ENCODE measurements at places on chromosomes 6 and 20.

- DNase-seq, result no peak
These were observed 77.8 kb downstream of the COL9A1 start for GRCh38 chr6:70225055-70225454.

GRCh38 chr6:108987156-108987555 lies 107.5 kb downstream of the SESN1 start:
- DNase-seq, result no peak

- DNase-seq, result no peak
These were observed 62.0 kb downstream of the FAM50B start for GRCh38 chr6:3911130-3911529.

GRCh38 chr6:167047554-167047953 lies 48.4 kb downstream of the CEP43 start:
- peak; percentile 61 for DNase-seq

DNA sequence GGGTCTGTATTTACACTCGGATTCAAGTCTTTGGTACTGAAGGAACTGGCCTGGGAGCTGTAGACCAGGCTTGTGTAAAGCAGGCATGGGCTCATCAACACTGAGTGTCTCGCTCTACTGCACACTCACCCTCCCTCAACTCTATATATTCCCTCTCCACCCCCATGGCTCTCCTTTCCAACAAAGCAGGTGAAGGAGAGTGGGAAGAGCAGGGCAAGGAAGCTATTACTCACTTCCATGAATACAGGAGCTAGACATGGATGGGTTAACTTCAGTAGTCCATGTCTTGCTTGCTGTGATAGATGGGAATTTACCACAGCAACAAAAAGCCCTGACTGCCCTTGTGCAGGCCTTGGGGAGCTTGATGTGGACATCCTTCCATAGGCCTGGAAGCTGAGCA lies 20.7 kb upstream of the SLC2A12 start:
- DNase-seq, result no peak

GRCh38 chr20:4896119-4896702 lies 105.1 kb downstream of the SLC23A2 start:
- DNase-seq, result no peak

GRCh38 chr6:159461266-159461665 lies 231.8 kb downstream of the SOD2 start:
- DNase-seq, result no peak

DNA sequence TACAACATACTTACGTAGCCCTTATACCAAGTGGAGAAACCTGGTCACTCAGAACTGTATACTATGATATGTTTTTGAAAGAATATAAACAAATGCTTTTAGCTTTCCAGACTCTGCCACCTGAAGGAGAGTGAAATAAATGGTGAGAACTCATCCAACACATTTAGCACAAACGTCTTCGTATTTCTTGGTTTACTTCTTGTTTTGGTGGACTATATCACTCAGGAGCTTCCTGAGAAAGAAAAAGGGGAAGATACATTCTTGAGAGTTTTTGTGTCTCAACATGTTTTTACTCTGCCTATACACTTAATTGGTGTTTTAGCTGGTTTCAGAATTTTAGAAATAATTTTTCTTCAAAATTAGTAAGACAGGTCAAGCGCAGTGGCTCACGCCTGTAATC lies 19.4 kb upstream of the CTAGE9 start:
- no peak for DNase-seq

GRCh38 chr20:48773837-48774418 lies 53.9 kb downstream of the PREX1 start:
- no peak for DNase-seq

- no peak for DNase-seq
These were observed 252.4 kb downstream of the FNDC1 start for GRCh38 chr6:159421586-159421985.

- no peak for DNase-seq
These were observed 577.9 kb upstream of the FLRT3 start for GRCh38 chr20:14915356-14915755.

- DNase-seq, result no peak
These were observed 102.7 kb downstream of the SLC23A2 start for GRCh38 chr20:4898282-4899244.

DNA sequence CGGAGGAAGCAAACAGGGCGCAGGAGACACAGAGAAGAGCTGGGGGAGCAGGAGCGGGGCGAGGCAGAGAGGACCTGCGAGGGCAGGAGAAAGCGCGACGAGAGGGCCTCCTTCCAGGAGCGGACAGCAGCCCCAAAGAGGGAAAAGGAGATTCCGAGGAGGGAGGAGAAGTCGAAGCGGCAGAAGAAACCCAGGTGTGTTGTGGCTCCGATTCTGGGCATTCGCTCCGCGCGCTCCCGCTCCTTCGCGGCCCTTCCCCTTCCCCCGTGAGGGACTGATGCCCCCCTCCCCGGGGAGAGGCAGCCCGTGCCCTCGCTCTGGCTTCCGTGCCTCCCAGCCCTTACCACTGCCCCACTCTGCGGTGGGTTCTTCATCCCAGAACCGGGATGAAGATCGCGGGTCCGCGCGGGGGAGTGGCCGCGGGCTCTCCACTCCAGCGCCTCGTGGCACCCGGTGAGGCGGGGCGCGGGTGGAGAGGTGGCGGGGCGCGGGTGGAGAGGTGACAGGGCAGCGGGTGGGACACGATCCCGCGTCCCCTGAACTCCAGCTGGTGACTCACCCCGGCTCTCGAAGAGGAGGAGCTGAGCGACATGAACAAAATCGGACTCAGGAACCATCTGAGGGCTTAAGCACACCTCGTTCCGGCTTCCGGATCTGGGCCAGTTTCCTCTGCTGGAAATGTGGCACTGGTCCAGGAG lies 22.4 kb downstream of the TMC2 start:
- DNase-seq, result no peak

- no peak for DNase-seq
These were observed 15.4 kb upstream of the FOXQ1 start for GRCh38 chr6:1296542-1296941.

DNA sequence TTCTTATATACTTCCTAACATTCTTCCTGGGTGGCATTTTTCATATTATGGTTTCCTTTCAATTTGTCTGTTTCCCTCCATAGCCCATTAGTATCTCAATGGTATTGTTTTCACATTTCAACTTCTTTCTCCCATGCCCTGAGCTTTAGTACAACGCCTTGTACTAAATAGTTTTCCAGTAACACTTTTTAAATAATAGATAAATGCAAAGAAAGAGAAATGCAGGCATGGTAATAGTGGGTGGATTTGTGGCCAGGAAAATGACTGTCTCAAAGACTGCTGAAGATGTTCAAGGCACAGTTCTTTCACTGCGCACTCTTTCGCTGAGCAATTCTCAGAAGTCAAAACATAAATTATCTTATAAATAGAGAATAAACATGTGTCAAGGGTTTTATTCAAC lies 145.1 kb downstream of the LCA5 start:
- DNase-seq, result no peak

GRCh38 chr6:10453596-10453995 lies 38.7 kb upstream of the TFAP2A start:
- DNase-seq, result no peak

GRCh38 chr6:169362501-169363121 lies 109.0 kb upstream of the THBS2 start:
- DNase-seq, result no peak

DNA sequence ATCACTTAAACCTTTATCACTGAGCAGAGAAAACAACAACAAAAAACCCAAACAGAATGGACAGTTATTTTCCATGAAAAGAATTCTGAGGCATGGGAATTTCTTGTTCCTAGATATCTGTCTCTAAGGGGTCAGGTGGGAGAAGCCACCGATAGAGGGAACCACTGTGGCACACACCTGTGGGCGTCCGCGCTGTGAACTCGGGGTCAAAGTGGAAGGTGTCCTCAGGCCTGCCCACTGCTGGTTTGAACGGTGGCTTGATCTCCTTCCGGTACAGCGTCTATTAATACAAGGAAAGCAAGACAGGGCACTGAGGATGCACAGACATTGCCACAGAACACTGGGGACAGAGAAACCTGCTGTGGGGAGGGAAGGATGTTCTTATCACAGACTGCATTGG lies 76.5 kb upstream of the MPC1 start:
- DNase-seq, result no peak

- no peak for DNase-seq
These were observed 117.6 kb downstream of the EPB41L2 start for GRCh38 chr6:130945401-130945919.

DNA sequence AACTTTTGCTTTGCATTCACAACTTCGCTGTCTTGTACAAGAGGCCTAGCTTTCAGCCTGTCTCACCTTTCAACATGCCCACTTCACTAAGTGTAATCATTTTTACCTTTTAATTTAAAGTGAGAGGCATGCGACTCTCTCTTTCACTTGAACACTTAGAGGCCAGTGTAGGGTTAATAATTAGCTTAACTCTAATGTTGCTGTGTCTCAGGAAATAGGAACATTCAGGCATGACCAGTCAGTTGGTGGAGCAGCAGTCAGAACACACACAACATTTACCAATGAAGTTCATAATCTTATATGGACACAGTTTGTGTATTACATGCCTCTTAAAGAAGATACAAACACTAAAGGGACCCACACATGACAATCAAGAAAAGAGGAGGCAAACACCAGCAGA lies 47.6 kb downstream of the HTR1B start:
- DNase-seq, result no peak

GRCh38 chr6:65816991-65817390 lies 110.0 kb upstream of the EYS start:
- no peak for DNase-seq

GRCh38 chr6:121695329-121695728 lies 259.9 kb downstream of the GJA1 start:
- DNase-seq, result no peak

DNA sequence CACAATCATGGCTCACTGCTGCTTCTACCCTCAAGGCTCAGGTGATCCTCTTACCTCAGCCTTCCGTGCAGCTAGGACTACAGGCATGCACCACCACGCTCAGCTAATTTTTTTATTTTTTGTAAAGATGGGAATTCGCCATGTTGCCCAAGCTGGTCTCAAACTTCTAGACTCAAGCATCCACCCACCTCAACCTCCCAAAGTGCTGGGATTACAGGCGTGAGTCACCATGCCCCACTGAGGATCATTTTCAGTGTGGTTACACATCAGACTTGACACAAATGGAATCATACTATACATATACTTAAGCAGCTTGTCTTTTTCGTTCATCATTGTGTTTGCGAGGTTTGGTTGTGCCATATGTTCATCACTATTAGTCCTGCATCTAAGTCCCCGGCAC lies 26.6 kb downstream of the ZC3H12D start:
- no peak for DNase-seq

GRCh38 chr6:146884728-146885127 lies 286.0 kb downstream of the ADGB start:
- no peak for DNase-seq

- DNase-seq, result no peak
These were observed 2.2 kb upstream of the VEGFA start for GRCh38 chr6:43767553-43768505.

GRCh38 chr6:38045701-38046305 lies 226.3 kb downstream of the ZFAND3 start:
- DNase-seq, result no peak

DNA sequence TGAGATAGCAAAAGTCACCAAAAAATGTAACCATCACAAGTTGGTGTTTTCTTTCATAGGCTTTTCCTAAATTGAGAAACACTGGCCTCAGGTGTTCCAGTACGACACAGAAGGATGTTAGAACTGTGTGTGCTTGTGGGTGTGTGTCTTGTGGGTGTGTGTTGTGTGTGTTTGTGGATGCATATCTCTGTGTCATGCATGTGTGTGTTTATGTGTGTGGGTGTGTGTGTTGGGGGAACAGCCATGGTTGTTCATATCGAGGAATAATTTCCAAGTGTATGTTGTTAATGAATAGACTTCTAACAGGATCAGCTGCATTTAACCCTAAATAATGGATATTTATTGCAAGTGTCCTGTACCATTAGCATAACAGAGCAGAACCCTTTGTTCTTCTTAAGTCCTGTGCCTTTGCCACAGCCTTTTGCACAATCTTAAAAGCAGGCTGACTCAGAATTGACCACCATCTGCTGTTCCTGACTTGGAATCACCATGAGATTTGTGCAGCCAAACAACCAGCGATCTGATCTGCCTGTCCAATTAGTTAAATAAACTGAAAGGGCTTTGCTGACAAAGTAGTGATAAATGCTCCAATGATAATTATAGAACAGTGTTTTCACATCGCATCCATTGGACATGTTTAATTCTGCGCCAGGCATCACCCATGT lies 7.6 kb downstream of the CD93 start:
- DNase-seq, result no peak

DNA sequence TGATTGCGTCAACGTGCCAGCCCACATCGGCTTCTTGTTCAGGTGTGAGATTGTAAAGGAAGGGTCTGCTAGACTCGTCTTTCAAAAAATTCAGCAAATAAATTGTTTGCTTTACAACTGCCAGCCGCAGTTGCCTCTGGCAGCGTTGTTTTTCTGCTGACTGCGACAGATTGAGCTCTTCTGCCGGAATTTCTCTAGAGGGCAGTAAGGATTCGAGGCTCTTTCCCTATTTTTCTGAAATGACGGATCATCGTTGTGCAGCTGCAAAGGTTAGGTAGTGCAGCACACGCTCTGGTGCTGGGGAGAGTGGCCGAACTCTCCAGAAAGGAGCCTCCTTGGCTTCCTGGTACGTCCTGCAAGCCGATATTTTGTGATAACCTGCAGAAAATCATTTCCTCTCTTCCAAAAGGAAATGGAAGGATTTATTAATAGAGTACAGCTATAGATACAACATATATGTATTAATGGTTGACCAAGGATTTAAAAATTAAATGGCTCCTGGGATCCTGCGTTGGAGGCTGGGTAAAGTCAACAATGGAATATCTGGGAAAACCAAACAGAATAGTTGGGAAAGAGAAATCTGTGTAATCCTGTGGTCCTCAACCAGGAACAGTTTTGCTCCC lies 121.9 kb upstream of the ZFP64 start:
- no peak for DNase-seq

GRCh38 chr6:135667691-135668455 lies 170.3 kb upstream of the AHI1 start:
- DNase-seq, result no peak

GRCh38 chr6:161498359-161498758 lies 224.5 kb upstream of the AGPAT4 start:
- DNase-seq, result no peak

DNA sequence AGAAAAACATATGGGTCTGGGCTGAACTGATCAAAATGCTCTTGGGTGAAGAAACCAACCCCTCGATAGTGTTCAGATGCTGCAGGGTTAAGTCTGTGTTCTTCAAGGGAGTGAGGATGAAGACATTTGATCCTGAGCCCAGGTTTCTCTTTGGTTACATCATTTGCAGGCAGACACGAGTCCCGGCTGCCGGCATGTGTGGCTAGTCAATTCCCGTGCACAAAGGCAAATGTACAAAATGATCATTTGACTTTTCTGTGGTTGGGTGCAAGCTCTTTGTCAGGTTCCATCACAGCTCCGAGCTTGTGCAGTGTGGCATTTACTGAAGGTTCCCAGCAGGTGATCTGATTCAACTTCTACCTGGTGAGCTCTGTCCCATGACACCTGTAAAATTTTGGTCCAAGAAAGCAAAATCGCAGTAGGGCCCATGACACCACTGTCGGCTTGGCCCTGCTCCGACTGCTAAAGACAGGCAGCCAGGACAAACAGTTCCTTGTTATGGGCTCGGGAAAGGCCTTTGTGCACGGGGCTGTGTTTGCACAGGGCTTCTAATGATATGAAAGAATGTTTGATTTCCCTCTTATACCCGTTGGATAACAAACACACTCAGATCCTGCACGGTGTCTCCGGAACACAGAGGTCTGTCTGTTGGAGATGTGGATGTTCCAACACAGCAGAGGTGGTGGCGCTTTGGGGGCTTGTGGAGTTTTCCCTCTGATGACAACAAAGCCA lies 46.9 kb downstream of the GJA10 start:
- no peak for DNase-seq

Measured in CD4-positive, alpha-beta T cell treated with Interleukin-6 for 4 hours (primary cell).